ENCODE measurements at places on chromosomes 2 and 18. TPM values are rescaled to one million over a fixed set of nuclear protein-coding genes. Genes with fewer than 3 reads are reported as not detected.

Gene ALLC
- 0.16 TPM for total RNA-seq

DNA sequence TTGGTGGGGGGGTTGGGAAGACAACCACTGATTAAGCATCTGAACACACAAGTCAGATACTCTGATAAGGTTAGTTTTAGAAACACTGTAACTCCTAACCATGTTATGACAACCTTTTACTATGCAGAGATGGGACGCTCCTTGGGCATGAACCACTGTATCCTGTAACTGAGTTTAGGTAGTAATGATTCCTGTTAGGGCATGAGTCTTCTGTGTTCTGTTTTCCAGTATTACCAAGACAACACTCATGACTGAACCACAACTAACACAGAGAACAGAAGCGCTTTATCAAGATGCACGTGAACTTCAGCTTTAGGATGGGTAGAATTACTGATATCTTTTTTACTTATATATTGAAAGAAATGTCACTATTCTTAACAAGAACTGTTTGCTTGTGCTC lies 14.1 kb upstream of the CREB1 start:
- no peak for DNase-seq

GRCh38 chr2:8976442-8977259 lies 26.8 kb downstream of the MBOAT2 start:
- no peak for DNase-seq

Gene FBXO36
- total RNA-seq: 3.2 TPM
